ENCODE measurements at places on chromosomes 4 and X.

GRCh38 chr4:26130173-26130572, 190.6 kb upstream of the RBPJ start:
- no peak for DNase-seq

GRCh38 chrX:39158801-39159657, 357.8 kb downstream of the MID1IP1 start:
- no peak for DNase-seq

- no peak for DNase-seq
Measured at GRCh38 chr4:104868958-104869357, 277.7 kb upstream of the TET2 start.

DNA sequence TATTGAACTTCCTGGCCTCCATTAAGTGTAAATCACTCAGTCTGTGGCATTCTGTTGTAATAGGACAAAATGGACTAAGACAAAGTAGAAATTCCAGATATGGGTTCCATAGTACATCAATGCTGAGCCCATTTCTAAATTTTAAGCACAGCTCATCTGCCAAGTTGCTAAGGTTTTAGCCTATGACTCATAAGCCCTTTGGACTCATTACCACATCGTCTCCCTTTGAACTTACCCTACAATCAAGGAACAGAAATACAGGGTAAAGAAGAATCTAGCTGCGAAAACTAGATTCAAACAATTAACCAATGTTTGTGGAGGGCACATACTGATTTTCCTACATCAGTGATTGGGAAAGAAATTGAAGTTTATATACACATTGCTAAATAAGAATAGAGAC, 31.8 kb downstream of the NAA11 start:
- no peak for DNase-seq

DNA sequence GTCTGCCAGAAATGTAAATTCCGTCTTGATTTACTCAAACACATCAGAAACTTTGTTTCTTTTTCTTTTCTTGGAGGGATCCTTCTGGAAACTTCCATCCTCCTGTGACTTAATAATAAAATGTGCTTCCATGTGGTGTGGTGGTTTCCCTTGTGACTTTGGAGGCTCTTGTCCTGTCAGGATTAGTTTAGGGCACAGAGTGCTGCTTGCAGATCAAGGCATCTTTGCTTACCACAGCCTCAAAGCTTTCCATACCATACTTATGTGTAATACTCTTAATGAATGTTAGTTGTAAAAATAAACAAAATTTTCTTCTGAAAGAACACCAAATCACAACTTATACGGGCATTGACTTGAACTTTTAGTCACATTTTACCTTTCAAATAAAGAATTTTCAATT, 27.4 kb downstream of the GBA3 start:
- no peak for DNase-seq

DNA sequence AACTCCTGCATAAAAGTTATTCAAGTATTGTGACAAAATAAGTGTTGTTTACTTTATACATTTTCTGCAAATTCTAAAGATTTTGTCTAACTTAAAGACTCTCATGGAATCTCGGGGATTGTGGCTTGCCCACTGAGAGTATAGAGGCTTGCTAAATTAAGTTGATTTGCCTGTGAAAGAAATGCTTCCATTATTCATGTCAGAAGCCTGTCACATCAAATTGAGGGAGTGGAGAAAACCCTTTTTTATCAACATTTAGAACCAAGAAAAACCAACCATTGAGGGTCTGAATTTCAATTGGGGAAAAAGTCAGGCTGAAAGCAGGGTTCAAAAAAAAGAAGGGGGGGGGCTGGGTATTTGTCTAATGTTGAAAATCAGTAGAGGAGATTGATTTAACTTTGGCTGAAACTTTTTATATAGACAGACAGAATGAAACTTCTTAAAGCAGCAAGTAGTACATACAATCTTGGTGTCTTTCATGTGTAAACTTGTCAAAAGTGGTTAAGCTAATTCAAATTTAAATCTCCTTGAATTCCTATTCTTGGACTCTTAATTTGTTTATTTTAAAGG, 144.8 kb upstream of the CXorf66 start:
- no peak for DNase-seq

- no peak for DNase-seq
Measured at GRCh38 chr4:13535708-13536361, 8.5 kb downstream of the NKX3-2 start.

DNA sequence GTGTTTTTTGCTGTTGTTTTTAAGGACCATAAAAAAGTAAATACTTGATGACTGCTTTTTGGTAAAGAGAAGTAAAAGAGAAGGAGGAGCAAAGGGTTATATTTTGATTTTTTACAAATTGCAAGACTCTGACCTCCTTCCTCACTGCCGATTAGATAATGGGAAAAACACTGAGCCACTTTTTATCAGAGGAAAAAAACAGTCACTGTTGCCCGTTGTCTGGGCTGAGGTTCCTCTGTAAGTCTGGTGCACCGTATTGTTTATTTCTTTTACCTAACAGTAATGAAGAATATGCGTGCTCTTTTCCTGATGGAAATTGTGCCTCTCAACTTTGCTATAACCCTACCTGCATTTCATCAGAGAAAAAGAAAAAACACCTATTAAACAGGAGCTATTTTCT, 178.7 kb upstream of the EMCN start:
- DNase-seq: no peak

DNA sequence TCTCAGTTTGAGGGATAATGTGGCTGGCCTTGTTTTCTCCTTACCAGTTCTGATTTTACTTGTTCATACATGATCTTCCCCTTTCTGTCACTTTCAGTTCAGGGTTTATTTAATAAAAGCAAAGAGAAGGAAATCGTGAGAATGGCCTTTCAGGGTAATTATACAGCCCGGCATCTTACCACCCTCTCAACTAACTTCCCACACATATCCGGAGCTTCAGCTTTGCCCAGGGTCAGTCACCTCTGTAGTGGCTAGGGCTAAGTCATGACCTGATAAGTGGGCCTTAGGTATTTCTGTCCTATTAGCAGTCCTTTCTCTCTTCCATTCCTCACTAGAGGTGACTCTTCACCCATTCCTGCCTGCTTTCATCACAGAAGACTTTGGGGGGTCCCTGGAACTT, 15.8 kb downstream of the TRPC5 start:
- DNase-seq: no peak

Measured in NAMALWA (cell line).